Activated naive CD4-positive, alpha-beta T cell treated with anti-CD3 and anti-CD28 coated beads, Interleukin-2, amount 10 ng/mL, durations not matched to agents 5 hours and 36 hours (primary cell): ENCODE measurements at places on chromosomes 6 and 20. TPM values are rescaled to one million over a fixed set of nuclear protein-coding genes. Genes with fewer than 3 reads are reported as not detected.

The CGA gene
- total RNA-seq: not detected

The TLDC2 gene
- total RNA-seq: not detected

The RAB44 gene
- total RNA-seq: not detected

The CALHM4 gene
- not detected for total RNA-seq

The DNAH8 gene
- total RNA-seq: not detected

The MRPS18A gene
- total RNA-seq: 36.3 TPM

The ANGPT4 gene
- total RNA-seq: not detected

The SAMD10 gene
- total RNA-seq: 20.5 TPM

The ITCH gene
- total RNA-seq: 47.3 TPM

The LHFPL5 gene
- total RNA-seq: not detected
